Osteocyte (in vitro differentiated cells): ENCODE measurements at places on chromosomes 1 and 21. TPM values are rescaled to one million over a fixed set of nuclear protein-coding genes. Genes with fewer than 3 reads are reported as not detected.
A peak's percentile ranks its signal among the peaks of the same experiment; 100 is the strongest.

- no peak for DNase-seq
- H3K4me1 ChIP-seq: no peaks in the 10 kb centered on the region
- H3K27ac ChIP-seq: no peak overlapping the region
- no peaks in the 10 kb centered on the region for H3K36me3 ChIP-seq
- no peak overlapping the region for H3K4me3 ChIP-seq
Observed at GRCh38 chr1:14390816-14391215, 207.7 kb upstream of the KAZN start.

- H3K36me3 ChIP-seq: peaks cover 57% of the 10 kb centered on the region
- no peak overlapping the region for H3K4me3 ChIP-seq
- peaks cover 8% of the 10 kb centered on the region for H3K4me1 ChIP-seq
- no peaks in the 10 kb centered on the region for H3K27me3 ChIP-seq
Observed at GRCh38 chr1:77565321-77565720, 117.1 kb downstream of the ZZZ3 start.

Gene C4BPB
- total RNA-seq: not detected in 2 replicates

- H3K27me3 ChIP-seq: peaks cover 14% of the 10 kb centered on the region
- H3K36me3 ChIP-seq: peaks cover 1% of the 10 kb centered on the region
- H3K4me1 ChIP-seq: peaks cover 13% of the 10 kb centered on the region
- H3K4me3 ChIP-seq: peak overlapping the region; percentile 47
Observed at GRCh38 chr1:212951947-212952640, 1.8 kb downstream of the VASH2 start.

Gene WNT4
- total RNA-seq: 0.13 and 0.19 TPM in 2 replicates

Gene LCE1F
- not detected in 2 replicates for total RNA-seq
